Esophagus squamous epithelium (tissue), 5 donors: ENCODE measurements at places on chromosomes 2 and 18.

DNA sequence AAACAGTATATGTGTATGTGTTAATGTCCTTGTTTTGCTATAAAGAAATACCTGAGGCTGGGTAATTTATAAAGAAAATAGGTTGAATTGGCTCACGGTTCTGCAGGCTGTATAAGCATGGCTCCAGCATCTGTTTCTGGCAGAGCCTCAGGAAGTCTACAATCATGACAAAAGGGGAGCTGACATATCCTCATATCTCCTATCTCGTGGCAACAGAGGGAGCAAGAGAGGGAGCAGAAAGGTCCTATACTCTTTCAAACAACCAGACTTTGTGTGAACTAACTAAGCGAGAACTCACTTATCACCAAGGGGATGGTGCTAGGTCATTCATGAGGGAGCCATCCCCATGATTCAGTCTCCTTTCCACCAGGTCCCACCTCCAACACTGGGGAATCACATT lies 13.0 kb downstream of the CALCRL start:
- no peak for DNase-seq

DNA sequence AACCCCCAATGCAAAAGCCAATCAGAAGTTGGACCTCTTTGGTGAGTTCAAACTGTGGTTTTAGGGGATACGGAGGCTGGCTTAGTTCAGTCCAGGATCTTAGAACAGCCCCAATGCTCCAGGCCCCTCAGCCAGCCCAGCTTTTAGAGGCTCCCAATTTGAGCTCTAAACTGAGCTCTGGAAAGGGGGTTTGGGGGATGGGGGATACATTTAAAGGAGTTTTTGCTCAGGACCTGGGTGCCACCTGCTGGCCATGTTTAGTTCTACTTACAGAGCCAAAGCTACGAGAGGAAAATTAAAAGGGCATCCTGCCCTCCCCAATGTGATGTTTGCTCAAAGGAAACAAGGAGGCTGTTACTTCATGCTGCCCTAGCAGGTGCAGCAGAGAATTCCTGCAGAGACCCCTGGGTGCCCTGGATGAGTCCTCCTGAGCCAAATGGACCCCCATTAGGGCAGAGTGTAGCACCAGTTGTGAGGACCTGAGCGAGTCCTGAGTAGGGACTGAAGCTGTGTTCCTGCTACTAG lies 15.9 kb upstream of the TMEM214 start:
- DNase-seq = no peak

DNA sequence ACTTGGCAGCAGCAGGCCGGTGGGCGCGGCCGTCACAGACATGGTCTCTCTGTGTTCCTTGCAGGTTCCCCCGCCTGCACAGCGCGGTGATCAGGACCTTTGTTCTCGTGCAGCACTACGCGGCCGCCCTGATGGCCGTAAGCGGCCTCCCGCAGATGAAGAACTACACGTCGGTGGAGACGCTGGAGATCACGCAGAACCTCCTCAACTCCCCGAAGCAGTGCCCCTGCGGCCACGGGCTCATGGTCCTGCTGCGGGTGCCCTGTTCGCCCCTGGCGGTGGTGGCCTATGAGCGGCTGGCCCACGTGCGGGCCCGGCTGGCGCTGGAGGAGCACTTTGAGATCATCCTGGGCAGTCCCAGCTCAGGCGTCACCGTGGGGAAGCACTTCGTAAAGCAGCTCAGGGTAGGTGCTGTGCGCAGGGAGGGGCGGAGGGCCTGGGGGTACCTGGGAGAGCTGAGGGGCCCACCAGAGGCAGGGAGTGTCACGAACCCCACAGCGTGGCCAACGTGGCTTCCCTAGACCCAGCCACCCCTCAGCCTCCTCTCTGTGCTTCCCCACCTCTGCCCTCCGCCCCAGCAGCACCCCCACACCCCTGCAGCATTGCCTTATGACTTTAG lies 59.3 kb downstream of the NTSR2 start:
- DNase-seq = no peak

DNA sequence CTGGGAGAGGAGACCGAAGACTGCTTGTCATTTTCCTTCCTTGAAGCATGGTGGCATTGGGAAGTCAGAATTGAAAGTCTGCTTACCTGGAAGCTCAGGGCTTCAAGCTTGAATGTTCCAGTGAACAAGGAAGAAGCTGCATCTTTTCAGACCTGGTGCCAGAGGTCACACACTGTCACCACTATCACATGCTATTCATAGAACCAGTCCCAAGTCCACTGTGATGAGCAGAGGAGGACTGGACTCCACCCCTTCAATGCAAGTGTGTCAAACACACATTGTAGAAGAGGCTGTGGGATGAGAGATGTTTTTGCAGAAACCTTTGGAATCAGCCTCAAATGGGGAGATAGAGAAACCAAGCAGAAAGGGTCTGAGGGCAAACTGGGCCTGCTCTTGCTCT lies 81.4 kb downstream of the LYPD1 start:
- no peak for DNase-seq

DNA sequence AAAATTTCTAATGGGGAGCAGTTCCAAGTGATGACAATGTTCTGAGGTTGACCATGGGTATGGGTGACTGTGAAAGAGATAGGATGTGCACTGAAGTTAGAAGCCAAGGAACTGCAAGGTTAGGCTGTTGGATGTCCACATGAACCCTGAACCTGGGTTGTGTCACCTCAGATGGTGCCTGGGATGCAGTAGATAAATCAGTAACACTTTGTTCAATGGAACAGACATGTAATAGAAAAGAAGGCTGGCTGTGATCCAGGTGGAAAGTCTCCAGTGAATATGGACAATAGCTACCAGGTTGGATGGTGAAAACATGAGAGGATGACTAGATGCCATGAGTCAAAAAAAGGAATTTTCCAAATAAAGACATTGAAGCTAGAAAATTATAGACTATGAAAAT lies 131.4 kb downstream of the TRABD2A start:
- DNase-seq = no peak

GRCh38 chr18:46296656-46297055 lies 192.5 kb downstream of the HAUS1 start:
- no peak for DNase-seq

- DNase-seq = no peak
Measured at GRCh38 chr2:38704664-38705063, 38.8 kb downstream of the GALM start.

DNA sequence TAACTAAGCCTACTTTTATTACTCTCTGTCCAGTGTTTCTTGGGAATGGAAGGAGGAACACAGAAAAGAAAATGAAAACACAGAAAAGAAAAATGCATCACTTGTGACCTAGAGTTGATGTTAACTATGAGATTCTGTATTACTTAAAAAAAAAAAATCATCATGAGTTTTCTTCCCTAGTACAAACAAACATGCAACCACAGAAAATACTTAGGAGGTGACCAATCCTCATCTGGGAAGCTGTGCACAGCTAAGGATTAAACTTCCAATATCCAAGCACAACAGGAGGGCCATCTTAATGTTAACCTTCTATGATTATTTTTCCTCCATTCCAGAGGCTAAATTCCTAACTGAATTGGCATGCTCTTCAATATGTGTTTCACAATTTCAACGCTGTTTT lies 1140.4 kb downstream of the LRP1B start:
- no peak for DNase-seq

DNA sequence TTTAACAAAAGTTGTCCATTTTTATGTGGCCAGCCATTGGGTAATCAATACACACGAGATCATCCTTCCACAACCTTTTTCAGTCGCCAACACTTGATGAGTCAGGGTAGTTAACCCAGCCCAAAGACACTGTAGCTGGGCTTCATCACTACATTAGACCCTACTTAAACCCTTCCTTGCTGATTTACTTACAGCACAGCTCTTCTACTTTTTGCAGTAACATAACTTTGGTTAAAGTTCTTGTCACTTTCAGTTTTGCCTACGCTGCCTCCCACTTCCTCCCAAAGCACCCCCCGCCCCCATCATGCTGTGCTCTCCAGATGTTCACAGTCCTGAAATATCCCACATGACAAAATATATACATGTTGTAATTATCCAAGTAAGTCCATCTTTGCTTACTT lies 103.6 kb downstream of the CDK15 start:
- DNase-seq = no peak

- DNase-seq = no peak
Measured at GRCh38 chr2:62586981-62587380, 81.0 kb upstream of the TMEM17 start.

- DNase-seq = no peak
Measured at GRCh38 chr2:214378455-214379103, 32.3 kb upstream of the VWC2L start.

DNA sequence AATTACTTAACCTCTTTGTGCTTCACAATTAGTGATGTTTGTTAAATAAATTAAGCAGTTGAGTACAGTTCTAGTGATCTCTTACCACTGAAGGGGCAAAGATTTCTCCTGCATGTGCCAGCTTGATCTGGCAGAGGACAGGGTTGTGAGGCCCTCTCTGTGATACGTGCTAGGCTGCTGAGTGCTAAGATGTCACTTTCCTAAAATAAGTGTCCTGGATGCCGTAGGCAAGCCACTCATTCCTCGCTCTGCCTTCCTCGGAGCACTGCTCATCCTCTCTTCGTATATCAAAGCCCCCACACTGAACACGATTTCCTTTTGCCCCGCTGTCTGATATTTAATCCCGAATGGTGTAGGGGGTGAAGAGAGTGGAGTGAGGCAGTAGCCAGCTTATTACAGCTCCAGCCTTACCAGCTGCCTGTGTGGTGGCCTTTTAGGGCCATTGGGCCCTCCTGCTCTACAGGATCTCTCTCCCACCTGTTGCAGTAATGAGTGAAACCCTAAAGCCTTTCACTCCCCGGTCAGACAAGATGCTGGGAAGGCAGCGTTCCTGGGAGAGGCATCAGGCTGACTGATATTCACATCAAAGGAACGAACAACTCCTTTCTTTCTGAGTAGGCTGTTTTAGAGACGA lies 40.5 kb downstream of the PTPRM start:
- DNase-seq = no peak

DNA sequence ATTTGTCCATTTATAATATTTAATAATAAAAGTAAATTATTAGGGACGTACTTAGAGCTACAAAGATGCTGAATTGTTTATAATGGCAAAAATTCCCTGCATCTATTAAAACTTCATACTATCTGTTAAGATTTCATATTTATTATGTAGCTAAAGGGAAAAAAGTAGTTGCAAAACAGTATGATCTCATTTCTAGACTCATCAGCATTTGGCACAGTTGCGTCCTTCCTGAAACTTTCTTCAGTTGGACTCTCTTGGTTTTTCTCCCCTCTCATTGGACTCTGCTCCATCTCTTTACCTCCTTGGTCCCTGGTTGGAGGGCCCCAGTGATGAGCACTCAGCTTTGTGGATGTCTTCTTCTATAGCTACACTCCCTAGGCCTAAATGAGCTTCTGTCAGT lies 99.6 kb downstream of the TMEM247 start:
- no peak for DNase-seq

DNA sequence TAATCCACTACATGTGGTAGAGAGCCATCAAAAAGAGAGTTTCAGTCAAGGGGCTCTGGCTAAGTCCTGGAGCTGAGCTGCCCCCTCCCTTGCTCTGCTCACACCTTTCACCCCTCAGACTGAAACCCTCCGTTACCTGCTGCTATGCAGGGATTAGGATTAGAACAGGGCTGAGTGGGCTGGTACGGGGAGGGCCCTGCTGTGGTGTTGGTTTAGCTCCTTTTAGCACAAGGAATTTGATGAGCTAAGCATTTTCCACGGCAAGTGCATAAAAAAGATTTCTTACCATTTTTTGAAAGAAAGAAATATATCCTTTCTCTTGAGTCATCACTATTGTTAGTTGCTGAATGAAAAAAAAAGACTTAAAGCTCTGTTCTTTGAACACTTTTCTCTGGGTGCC lies 46.3 kb downstream of the TCF7L1 start:
- DNase-seq = no peak
